ENCODE measurements at places on chromosomes 1 and 21. TPM values are rescaled to one million over a fixed set of nuclear protein-coding genes. Genes with fewer than 3 reads are reported as not detected.

- no peak for DNase-seq
Measured at GRCh38 chr21:45935628-45936027, 45.9 kb upstream of the COL6A1 start.

BLZF1 gene
- total RNA-seq = 46.7 TPM

- DNase-seq = no peak
Measured at GRCh38 chr21:21968810-21969209, 970.6 kb downstream of the NCAM2 start.

GRCh38 chr1:37575692-37576091 lies 19.0 kb downstream of the DNALI1 start:
- DNase-seq = no peak

KRTAP11-1 gene
- total RNA-seq = 2.4 TPM

- DNase-seq = peak; percentile 20
Measured at GRCh38 chr1:243267471-243267880, 11.6 kb downstream of the SDCCAG8 start.

DNA sequence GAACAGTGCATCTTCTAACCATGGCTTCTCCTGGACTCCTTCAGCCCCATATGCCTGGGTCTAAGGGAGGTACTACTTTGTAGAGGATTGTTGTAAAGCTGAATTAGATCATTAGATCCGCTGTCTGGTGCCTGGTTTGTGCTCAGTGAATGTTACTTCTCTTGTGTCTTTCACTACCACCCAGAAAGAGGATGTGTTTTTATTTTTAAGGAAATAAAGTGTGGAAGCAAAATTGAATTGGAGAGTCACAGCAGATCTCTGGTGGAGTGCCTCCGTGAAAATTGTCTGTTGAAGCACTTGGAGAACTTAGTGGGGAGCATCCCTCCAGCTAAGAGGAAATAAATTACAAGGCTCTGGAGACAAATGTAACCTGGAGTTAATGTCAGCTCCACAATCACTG lies 101.8 kb upstream of the ARTN start:
- DNase-seq = no peak

- DNase-seq = no peak
Measured at GRCh38 chr1:202642619-202643291, 67.5 kb downstream of the SYT2 start.

GRCh38 chr1:37761416-37762095 lies 3.4 kb downstream of the EPHA10 start:
- no peak for DNase-seq

- peak; percentile 92 for DNase-seq
Measured at GRCh38 chr1:47751996-47752451, 245.2 kb downstream of the TRABD2B start.

- no peak for DNase-seq
Measured at GRCh38 chr1:175984813-175985212, 222.3 kb downstream of the COP1 start.

DNA sequence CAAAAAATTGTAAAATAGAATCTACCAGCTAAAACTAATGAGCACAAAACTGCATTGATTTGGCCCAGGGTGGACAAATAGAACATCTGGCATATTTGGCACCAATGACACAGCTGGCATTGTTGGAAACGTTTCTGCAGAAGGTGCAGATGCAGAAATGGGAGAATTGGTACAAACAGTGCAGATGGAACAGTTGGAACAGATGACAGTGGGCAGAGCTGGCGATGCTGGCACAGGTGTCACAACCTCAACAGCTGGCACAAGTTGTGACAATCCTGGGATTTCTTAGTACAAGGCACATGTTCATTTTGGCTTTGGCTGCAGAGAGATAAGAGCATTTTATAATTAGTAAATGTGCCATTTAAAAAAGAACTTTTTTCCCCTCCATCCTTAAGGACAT lies 91.1 kb upstream of the ZBTB18 start:
- no peak for DNase-seq

NFIA gene
- 23.6 TPM for total RNA-seq

- no peak for DNase-seq
Measured at GRCh38 chr1:156492591-156493080, 7.9 kb downstream of the MEF2D start.

AMPD1 gene
- not detected for total RNA-seq

TBX19 gene
- 0.72 TPM for total RNA-seq

DNA sequence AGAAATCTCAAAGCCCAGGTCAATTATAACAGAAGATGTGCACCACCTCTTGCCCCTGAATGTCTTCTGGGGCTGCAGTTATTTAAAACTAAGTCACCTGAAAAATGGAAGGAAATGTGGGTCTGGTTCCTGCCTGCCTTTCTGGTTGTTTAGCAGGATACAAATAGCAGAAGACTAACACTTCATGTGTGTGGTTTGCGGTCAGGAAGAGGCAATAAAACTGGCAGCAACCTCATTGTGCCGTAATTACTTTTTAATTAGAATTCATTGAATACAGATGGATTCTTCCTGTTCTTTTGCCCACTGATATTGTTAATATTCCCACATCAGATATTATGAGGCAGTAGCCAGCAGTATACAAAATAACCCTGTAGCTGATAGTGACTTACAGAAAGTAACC lies 345.7 kb downstream of the ZNF326 start:
- no peak for DNase-seq

TENT5C gene
- 48.2 TPM for total RNA-seq

- no peak for DNase-seq
Measured at GRCh38 chr1:231178970-231179369, 17.1 kb downstream of the TRIM67 start.

- DNase-seq = no peak
Measured at GRCh38 chr1:183061194-183061593, 38.0 kb downstream of the LAMC1 start.

SERPINC1 gene
- total RNA-seq = not detected

DNA sequence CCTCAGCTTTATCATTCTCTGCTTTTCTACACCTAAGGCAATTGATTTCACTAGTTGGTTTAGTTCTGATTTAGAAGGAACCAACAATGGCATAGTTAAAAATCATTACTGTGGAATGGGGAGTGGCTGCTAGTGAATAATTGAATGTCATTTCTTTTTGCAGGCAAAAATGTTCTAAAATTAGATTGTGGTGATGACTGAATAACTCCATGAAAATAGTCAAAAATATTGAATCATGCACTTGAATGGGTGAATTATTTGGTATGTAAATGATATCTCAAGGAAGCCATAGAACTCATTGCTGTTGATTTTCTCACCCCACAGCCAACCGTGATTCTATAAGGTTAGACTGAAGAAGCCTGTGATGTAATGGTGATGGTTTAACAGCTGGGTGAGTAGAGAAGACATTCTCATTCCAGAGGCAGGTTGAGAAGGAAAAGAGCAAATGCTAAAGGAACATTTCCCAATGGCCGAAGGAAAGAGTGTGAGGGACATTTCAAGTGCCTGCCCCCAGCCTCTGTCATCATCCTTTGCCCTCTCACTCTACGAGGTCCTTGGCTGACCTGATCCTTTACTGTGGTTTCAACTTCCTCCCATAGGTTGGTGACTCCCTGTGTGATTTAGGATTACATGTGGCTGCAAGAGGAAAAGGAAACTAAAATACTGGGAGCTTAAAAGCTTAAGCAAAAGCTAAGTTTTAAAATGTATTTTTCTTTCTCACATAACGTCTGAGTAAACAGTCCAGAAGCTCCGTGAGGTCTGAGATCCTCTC lies 12.5 kb downstream of the OVAAL start:
- DNase-seq = no peak

DNA sequence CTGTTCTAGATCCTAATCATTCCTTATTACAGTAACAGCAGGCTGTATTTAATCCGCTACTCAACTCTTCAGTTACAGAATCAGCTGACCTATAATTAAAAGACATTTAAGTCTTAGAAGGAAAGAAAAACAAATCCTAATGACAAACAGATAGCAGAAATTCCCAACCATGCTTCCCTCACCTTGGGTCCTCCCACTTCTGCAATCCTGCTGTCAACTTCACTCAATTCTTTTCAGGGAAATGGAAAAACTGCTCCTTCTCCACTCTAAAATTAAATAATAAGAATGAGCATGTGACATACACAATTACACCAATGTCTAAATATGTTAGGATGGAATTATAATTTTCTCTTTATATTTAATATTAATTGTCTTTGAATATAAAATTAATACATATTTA lies 182.6 kb upstream of the LYPLAL1 start:
- DNase-seq = no peak

- no peak for DNase-seq
Measured at GRCh38 chr1:11377001-11377583, 101.9 kb upstream of the DISP3 start.

DNA sequence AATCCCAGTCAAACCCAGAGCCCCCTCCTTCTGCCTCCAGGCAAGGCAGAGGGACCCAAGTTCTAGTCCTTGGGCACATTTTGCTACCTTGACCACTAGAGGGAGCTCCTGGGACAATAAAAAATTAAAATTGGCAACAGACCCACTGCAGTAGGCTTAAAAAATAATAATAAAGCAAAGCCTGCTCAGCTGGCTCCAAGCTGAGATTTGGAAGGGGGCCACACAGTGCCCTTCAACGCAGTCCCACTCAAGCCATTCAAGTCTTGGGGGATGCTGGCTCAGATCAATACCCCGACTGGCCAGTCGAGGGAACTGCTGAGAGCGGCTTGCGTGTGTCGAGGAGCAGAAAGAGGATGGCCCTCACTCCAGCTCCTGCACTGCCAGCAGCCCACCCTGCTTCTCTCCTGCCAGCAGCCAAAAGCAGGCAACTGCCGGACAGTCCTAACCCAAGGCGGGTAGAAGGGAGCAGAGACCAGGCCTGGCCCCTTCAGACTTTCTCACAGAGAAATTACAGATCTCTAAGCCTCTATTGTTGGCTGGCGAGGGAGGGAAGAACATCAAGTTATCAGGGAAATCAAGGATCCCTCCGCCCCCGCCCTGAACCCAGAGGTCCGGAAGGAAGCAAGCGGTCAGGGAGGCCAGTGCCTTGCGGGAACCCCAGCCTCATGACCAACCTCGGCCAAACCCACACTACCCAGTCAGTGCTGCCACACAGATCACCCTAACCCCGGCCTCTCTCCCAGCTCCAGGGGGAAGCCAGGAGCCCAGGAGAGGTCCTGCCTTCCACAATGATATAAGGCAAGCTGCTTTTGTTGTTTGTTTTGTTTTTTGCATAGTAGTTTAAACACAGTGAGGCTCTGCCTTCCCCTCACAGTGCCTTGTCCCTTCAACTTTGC lies 4.9 kb upstream of the ALDH4A1 start:
- DNase-seq = peak; percentile 64

UBE2U gene
- not detected for total RNA-seq

EFNA1 gene
- total RNA-seq = 3.1 TPM

DNA sequence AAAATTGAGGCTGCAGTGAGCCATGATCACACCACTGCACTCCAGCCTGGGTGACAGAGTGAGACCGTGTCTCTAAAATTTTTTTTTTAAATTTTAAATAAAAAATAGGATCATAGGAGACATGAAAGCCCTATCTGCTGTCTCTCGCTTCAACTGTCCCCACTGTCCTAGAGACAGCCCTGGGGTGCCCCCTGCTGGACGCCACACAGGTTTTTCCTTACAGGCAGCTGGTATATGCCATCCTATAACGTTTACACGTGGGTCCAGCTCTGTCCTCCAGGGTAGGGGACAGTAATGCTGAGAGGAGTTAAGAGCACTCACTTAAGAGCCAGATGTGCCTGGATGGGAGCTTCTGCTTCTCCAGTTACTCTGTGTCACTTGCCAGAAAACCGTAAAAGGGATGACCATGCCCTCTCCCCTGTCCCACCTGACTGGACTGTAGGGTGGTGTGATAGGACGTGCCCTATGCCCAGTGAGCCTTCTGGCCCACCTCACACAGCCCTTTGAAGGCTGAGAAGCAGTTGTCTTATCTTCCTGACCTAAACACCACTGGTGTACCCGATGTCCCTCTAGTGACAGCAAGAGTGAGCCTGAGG lies 8.5 kb downstream of the FBXO2 start:
- DNase-seq = peak; percentile 66

RABGGTB gene
- total RNA-seq = 54.9 TPM

- DNase-seq = no peak
Measured at GRCh38 chr1:201420608-201421002, 925 bp downstream of the TNNI1 start.

- DNase-seq = no peak
Measured at GRCh38 chr1:77234943-77235342, 15.7 kb upstream of the PIGK start.

DNA sequence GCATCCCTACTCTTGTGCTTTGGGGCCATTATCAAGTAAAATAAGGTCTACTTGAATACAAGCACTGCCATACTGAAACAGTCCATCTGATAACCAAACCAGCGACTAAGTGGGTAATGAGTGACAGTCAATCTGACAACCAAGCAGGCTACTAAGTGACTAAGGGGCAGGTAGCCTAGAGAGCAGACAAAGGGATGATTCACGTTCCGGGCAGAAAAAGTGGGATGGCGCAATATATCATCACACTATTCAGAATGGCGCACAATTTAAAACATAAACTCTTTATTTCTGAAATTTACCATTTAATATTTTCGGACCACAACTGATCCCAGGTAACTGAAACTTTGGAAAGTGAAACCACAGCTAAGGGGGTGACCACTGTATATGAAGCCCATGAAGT lies 17.7 kb downstream of the NGF start:
- no peak for DNase-seq

- no peak for DNase-seq
Measured at GRCh38 chr21:41229509-41230248, 61.7 kb downstream of the BACE2 start.

ITLN2 gene
- total RNA-seq = not detected

DNA sequence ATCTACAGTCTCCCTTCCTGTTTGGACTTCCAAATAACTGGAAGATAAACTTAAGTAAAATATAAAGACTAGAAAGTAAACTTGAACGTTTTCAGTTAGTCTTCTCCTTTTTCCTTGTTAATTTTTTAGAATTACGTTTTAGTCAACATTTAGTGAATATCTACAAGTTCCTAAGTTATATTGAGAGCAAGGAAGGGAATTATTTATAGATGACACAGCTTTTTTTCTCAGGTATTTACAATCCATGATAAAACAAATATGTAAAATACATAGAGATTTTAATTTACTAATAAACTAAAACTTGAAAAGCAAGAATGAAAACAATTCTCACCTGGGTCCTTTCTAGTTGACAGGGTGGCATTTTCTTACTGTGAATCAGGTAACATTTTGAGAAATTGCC lies 89.5 kb downstream of the CLEC20A start:
- no peak for DNase-seq

GRCh38 chr21:36163750-36164741 lies 7.4 kb downstream of the DOP1B start:
- DNase-seq = peak; percentile 27

- no peak for DNase-seq
Measured at GRCh38 chr1:87174724-87175245, 153.9 kb upstream of the LMO4 start.

DNA sequence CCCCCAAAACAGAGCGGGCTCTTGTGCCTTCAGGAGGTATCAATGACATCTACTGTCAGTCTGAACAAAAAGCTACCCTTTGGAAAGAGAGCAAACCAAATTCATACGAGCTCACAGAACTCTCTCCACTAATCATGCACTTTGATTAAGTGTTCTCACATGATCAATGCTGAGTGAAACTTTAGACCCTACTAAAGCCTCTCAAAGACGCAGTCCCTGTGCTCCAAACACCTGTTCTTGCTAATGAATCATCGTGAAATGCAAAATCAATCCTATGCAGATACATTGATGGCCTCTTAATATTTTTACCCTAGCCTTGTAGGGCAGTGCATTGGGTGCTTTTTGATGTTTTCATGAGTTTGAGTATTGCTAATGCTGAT lies 113.4 kb downstream of the ZBTB18 start:
- no peak for DNase-seq

NEGR1 gene
- 49.1 TPM for total RNA-seq

- no peak for DNase-seq
Measured at GRCh38 chr1:65866439-65866838, 73.7 kb downstream of the PDE4B start.
